ENCODE measurements at places on chromosomes 11 and 22.

DNA sequence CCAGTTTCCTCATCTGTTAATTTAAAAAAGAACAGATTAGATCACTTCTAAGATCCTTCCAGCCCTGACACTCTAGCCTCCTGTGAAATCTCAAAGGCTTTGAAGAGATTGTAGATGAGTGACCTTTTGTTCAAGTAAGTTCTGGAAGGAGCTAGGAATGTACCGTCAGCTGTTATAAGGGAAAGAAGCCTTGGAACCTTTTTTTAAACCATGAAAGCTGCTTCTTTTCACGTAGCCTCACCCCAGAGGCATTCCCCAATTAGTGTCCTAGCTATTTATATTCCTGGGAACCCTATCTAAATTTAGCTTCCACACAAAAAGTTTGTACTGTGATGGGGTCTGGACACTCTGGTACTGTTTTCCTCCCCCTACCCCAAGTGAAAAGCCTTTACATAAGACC lies 35.8 kb upstream of the SLN start:
- no peak for DNase-seq

DNA sequence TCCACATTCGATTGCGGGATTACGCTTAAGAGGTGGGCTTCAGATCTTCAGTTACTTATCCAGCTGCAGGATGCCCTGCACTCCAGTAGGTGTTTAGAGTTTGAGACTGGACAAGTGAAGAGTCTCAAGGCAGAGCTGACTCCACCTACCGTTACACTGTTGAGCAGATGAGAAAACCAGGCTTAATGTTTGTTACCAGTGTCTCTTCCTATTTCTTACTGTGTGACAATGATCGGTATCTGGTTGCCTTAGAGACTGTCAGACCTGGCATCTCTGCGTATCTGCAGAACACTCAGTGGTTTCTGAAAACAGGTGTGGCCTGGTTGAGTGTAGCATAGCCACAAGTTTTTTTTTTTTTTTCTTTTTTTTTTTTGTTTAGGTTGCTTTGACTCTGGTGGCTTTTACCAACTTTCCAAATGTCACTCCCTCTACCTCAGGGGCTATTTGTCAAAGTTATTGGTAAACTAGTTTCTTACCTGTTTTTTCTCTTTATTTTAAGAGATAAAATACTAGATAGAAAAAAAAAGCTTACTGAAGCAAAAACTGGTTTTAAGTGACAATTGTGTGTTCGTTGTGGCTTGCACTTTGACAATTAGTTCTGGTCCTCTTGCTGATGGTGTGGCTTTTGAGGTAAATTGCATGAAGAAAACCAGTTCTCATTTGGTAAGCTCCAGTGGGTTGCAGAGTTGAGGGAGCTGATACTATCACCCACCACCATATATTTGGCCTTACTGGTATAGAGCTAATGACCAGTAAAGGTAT lies 284.8 kb downstream of the ETS1 start:
- DNase-seq, result no peak

GRCh38 chr22:28986366-28986765 lies 75.3 kb downstream of the C22orf31 start:
- DNase-seq, result no peak

DNA sequence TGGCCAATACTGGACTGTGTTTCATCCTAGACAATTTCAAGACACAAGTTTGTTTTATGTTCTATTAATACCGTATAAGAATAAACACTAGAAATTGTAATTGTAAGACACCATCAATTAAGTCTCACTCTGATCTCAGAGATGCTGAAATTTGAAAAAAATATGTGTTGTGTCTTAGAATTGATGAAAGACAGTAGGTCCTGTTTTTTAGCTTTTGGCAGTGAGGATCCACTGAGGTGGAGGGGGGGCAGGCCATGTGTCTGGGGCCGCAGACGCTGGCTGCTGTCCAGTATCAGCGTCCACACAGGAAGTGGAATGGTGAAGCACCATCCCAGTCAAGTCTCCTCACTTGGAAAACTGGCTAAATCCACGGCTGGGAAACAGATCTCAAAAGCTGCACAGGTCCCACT lies 22.5 kb upstream of the ALG8 start:
- DNase-seq, result peak; percentile 31

All from fibroblast of skin of scalp (primary cell).